ENCODE measurements at places on chromosomes 13 and 19.
A peak's percentile ranks its signal among the peaks of the same experiment; 100 is the strongest.

DNA sequence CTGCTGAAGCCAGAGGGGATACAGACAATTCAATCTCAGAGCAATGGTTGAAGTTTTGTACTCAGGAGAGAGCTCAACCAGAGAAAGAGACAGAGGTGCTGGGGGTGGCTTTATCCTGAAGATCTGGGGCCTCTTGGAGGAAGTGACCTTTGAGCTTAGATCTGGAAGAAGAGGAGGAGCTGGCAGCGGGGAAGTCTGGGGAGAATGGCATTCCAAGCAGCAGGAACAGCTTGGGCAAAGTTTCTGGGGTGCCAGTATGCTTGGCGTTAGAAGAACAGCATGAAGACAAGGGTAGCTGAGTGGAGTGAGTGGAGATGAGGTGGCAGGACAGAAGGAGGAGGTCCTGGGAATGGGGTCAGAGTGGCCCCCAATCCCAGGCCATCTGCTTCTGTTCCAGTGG lies 11.3 kb downstream of the MAST3 start:
- DNase-seq, result no peak

DNA sequence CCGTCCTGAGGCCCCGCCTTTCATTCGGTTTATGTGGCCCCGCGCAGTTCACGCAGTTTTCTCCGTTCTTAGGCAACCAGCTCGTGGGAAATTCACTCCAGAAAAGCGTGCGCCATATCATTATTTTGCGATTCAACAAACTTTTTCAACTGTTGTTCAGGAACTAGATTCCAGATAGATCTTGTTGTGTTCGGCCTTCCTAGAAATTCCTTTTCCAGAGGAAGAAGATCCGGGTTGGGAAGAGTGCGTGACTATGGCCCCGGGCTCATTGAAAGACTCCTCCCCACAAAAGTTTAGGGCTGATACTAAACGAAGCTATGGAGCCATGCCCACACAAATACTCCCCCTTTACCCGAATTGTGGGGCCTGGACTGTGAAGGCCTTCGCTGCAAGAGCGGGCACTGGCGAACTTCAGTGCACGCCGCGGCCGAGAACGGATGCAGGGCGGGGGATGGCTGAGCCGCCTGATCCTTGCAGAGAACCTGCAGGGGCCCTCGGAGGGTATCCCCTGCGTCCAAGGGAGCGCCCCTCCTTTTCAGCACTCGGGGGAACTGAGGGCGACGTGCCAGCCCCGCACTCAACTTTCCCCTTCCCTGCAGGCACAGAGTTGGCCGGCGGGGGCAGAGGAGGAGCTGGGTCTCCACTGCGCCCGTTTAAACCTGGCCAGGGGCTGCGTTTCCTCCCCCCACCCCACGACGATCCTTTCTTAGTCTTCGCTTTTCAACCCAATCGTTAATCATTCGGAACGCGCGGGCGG lies 904 bp upstream of the SOX1 start:
- DNase-seq, result peak; percentile 91

DNA sequence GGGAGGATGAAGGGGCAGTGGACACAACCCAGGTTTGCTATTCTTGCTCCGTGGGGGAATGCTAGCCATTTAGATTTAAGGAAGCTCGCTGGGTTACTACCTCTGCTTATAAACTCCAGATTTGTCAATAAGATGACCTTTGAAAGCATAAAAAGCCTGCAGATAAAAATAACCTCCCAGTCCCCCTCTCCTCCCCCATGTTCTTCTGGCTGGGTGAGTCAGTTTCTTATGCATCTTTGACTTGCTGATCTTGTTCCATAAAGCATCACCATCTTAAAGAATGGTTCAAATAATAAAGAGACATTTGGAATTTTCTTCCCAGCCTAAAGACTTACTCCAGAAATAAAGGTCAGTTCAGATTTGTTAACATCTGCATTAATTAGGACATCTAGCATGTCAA lies 118.3 kb upstream of the RNF113B start:
- no peak for DNase-seq

- no peak for DNase-seq
Measured at GRCh38 chr13:75165543-75166230, 316.3 kb downstream of the TBC1D4 start.

DNA sequence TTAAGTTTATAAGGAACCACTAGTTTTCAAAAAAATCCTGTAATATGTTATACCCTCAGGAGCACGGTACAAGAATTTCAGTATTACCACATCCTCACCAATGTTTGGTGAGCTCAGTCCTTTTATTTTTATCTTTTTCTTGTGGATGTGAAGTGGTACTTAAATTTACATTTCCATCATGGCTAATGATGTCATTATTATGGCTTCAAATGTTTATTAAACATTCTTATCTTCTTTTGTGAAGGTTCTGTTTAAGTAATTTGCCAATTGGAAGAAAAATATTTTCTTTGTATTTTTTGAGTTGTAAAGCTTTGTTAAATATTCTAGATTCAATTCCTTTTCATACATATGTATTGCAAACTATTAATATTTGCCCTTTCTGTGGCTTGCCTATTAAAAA lies 291.0 kb downstream of the ENOX1 start:
- DNase-seq, result no peak

- peak; percentile 95 for DNase-seq
Measured at GRCh38 chr19:1848399-1849131, at the start of gene REXO1. REXO1 (minus strand) TSS chr19:1848483; CDS start chr19:1848358, 125 bp downstream.

- DNase-seq, result no peak
Measured at GRCh38 chr13:112249644-112250610, 126.2 kb upstream of the SPACA7 start.

- no peak for DNase-seq
Measured at GRCh38 chr13:31032528-31033113, 100.2 kb downstream of the TEX26 start.

DNA sequence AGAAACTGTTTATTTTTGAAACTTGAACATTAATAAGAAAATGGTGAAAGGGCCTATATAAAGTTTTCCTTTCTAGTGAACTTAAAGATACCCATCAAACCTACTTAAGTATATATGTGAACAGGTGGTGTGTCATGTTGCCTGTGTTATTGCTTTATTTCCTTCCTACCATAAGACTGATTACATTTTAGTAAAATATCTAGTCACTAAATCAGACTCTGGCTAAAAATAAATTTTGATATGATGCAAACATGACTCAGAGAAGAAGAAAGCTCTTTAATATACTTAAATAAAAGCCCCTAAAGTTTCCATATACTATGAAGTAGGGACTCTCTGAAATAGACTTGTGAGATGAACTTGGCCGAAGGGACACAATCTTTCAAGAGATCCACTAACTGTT lies 35.1 kb upstream of the FBXL3 start:
- no peak for DNase-seq

DNA sequence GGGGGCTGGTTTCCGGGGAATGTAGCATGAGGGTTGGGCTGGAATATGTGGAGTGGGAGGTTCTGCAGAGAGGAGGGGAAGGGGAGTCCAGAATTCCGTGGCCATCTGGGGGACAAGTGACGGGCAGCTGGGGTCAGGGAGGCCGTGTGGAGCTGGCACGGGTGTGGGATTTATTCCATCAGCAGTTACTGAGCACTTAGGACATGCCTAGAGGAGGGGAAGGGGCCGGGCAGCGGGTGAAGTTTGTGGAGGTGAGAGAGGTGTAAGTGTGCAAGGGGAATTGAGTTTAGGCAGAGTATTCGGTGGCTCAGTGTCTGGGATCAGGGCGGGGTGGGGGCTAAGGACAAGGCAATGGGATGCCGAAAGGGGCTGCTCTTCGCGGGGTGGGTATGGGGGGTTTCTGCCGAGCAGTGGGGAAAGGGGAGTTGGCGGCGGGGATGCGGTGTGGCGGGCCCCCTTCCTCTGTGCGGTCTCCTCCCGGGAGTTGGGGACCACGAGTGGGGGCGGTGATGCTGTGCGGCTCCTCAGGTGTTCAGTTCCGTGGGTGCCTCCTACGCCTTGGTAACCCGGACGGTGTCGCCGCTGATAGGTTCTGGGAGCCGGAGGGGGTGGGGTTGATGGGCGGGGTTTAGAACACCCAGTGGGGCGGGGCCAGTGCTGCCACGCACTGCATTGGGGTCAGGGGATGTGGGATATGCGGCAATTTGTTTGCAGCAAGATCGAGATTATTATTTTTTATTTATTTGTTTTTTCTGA lies 5.4 kb downstream of the CCDC61 start:
- DNase-seq, result peak; percentile 58

- peak; percentile 14 for DNase-seq
Measured at GRCh38 chr19:32581705-32582179, 752 bp downstream of the PDCD5 start.

- DNase-seq, result peak; percentile 34
Measured at GRCh38 chr13:101523154-101524131, 71.0 kb downstream of the ITGBL1 start.

DNA sequence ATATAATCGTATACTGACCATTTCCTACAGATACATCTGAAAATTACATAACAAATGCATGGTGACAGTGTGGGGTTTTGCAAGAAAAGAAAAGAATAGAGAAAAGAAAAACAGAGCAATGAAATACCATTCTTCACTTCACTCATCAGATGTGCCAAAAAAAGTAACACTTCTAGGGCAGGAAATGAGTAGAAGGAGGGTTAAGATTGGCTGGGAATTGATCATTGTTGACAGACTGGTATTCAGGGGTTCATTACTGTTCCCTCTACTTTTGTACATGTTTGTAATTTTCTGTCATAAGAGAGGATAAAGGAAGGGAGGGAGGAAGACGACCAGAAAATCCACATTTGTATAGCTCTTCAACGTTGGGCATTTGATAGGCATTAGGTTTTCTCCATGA lies 31.5 kb downstream of the ABCC4 start:
- no peak for DNase-seq

DNA sequence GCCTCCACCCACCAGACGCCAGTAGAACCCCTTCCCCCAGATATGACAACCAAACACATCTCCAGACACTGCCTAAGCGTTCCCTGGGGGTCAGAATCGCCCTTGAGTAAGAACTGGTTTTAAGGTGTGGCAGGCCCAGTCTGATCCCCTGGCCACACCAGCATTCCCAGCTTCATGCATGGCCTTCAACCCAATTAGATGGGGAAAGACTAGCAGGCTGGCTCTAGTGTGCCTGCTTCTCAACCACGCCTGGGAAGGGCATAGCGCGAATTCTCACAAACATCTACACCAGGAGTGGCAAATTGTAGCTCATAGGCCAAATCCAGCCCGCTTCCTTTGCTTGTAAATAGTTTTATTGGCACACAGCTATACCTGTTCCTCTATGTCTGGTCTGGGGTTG lies 13.6 kb downstream of the HAUS8 start:
- DNase-seq, result no peak

GRCh38 chr19:1249990-1250436 lies 1.6 kb downstream of the MIDN start:
- DNase-seq, result no peak

DNA sequence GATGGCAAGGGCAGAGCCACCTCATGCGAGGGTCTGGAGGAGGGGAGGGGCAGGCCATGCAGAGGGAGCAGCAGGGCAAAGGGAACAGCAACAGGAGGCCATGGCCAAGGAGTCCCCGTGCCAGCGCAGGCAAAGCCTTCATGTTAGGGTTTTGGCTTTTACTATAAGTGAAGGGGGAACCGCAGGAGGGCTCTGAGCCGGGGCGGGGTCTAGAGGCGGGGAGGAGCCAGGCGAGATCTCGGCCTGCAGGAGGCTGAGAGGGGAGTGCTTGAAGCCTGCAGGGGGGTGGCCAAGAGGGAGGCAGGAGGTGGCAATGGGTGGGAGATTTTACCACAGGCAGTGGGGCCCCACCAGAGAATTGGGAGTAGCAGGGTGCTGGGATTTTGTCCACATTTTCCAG lies 6.3 kb downstream of the ARHGAP33 start:
- DNase-seq, result no peak

GRCh38 chr13:74904556-74904955 lies 577.4 kb downstream of the TBC1D4 start:
- no peak for DNase-seq

DNA sequence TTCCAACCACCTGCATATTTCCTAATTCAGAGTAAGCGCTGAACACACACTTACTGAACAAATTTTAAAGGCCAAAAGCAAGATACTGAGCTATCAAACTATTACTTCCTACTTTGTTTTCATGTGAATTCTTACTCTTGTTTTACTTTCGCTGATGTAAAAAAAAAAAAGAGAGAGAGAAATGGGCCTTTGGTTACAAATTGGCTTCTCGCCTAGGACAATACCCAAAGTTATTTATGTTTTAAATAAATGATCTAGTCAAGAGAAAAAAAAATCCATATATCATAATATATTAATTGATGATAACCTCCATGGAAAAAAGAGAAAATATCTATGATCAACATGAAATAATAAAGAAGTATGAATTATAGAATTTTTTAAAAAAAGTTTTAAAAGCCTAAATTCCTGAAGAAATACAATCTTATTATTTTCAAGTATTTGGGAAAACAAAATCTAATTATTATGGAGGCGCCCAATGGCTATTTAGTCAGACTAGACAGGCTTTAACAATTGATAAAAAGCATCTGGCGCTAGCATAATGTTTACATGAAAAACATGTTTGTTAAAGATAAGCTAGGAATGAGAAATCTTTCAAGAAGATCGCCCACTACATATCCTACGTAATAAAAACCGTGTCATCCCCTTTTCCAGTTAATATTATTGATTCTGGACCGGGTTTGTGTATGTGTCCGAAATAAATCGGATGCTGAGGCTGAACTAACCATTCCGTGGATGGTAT lies 9.0 kb downstream of the COL4A1 start:
- no peak for DNase-seq

DNA sequence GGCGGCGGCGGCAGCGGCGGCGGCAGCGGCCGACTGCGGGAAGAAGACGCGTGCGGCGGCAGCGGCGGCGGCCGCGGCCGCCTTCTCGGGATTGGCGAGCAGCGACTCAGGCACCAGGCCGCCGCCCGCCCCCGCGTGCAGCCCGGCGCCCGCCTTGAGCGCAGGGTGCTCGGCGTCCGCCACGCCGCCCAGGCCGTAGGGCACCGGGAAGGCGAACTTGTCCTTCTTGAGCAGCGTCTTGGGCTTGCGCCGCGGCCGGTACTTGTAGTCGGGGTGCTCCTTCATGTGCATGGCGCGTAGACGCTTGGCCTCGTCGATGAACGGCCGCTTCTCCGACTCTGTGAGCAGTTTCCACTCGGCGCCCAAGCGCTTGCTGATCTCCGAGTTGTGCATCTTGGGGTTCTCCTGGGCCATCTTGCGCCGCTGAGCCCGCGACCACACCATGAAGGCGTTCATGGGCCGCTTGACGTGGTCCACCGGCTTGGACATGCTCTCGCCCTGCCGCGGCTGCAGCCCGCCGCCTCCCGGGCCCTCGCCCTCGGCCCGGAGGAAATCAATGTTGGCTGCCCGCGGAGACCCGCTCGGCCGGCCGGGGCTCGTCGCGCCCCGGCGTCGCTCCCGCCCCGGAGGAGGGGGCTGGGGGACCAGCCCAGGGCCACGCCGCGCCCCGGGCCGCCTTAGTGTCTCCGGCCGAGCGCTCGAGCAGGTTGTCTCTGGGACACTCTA lies 621 bp downstream of the SOX21 start:
- DNase-seq, result peak; percentile 53

- no peak for DNase-seq
Measured at GRCh38 chr13:40452741-40453334, 213.6 kb downstream of the FOXO1 start.

DNA sequence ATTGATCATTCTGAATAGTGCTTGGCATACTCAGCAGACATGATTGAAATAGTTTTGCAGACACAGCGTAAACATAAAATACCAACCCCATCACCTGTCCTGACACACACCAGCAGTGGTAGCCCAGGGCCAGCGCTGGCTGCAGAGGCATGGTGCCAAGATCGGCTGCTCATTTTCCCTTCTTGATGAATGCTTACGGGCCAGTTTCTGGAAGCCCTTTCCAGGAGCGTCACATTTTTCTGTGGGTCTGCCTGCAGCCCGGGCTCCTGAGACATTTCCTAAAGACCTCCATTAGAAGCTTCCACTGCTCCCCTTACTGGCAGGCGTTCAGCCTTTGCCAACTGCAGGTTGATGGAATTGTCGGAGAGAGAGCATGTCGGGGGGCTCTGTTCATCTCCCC lies 48.6 kb downstream of the CHST8 start:
- peak; percentile 17 for DNase-seq

Measured in DMS79 treated with DMSO at 0.1 percent for 48 hours (cell line).